Lower lobe of right lung (tissue), 2 donors: ENCODE measurements at places on chromosomes 4 and X.

DNA sequence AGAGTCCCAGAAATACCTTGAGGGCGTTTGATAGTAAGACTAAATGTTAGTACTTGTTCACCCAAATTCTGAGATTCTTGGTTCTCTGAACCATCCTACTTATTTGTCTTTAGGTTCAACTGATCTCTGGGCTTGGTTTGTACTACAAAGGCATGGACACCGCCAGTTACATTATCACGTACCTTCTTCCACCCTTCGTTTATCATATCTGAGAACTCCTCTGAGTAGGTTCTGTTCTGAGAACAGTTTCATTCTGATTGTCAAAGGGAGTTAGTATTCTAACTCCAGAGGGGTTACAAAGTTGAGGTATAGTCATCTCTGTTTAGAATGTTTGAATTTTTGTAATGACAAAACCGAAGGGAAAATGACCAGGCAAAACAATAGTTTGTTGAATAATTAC lies 19.3 kb downstream of the ZFX start:
- no peak for DNase-seq

GRCh38 chrX:13550346-13550745 lies 19.1 kb upstream of the EGFL6 start:
- DNase-seq, result no peak

DNA sequence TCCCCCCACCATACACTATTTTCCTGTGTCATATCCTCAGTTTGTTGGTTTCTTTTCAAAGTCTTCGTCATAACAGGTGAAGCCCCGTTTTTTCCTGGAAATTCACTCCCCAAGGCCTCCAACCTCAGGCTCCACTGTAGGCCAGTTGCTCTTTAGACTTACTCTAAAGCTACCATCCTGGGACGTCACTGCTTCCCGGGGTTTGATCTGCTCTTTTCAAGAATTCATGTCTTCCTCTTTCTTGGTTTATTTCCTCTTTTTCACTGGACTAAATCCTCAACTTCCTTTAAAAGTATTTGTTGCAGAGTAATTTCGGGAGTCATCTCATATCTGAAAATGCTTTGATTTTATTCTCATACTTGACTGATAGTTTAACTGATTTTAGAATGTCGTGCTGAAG lies 6.5 kb upstream of the SERTM2 start:
- no peak for DNase-seq

DNA sequence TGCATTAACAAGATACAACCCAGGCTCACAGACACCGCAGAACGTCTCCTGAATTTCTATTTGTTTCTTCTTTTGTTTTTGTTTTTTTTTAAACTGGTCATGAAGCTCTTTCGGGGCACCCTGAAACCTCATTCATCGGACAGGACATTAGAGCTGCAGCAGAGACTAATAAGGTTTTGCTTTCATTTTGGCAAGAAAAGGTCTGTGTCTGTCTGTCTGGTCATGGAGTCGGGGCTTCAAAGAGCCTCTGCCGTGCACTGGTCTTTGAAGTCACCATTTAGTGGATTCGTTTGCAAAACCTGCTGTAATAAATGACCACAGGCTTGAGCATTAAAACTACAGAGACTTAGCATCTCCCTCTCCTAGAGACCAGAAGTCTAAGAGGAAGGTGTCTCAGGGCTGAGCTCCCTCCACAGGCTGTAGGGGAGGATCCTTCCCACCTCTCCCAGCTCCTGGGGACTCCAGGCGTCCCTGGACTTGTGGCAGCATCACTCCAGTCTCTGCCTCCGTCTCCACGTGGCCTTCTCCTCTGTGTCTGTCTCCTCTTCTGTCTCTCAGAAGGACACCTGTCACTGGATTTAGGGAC lies 247.5 kb downstream of the CRLF2 start:
- no peak for DNase-seq

DNA sequence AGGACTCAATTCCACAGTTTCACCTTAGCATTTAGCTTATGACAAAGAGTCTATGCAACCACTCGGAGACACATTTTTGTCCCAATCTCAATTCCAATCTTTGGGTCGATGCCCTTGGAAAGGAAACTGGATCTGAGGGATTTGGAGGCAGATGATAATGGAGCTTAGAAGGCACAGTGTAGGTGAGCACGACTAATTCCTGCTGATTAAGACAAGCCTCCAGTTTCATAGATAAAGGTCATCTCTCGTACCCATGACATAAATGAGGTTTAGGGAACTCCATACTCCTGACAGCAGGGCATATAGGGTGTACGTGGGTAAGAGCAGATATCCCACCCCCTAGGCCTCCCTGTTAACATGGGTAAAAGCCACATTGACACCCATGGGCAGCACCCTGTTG lies 24.4 kb upstream of the ZNF718 start:
- no peak for DNase-seq

DNA sequence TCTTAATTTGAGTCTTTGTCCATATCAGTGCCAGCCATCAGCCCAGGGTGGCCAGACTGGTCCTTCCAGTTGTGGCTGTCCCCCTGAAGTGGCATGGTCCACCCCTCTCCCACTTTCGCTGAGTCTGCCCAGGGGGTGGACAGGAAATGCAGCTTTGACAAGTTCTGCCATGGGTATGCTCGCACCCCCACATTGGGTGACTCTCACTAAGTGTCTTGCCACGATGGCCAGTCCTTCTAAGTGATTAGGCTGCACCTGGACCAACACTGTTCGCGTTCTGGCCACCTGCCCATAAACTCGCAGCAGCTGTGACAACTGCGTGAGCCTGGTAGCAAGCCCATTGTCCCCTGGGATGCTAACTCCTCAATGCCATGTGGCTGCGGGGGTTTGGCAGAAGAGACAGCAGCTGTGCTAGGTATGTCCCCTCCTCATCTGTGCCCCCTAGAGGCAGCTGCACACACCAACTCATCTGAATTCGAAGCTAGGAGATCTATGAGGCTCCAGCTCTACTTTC lies 10.0 kb upstream of the LNX1 start:
- DNase-seq, result no peak
